ENCODE measurements at places on chromosomes 2 and 18. TPM values are rescaled to one million over a fixed set of nuclear protein-coding genes. Genes with fewer than 3 reads are reported as not detected.

Gene FER1L5
- total RNA-seq = not detected

Gene AQP12B
- not detected for total RNA-seq

Gene IL1RL2
- not detected for total RNA-seq

Gene CCDC148
- 2.5 TPM for total RNA-seq

Gene NCKAP1
- total RNA-seq = 82.8 TPM

Gene ATP6V1B1
- total RNA-seq = not detected

Gene STPG4
- total RNA-seq = not detected

Gene TBR1
- not detected for total RNA-seq

Gene GBX2
- not detected for total RNA-seq

Gene ANKRD44
- total RNA-seq = 48.9 TPM

Gene HNRNPLL
- total RNA-seq = 56.3 TPM

Gene ALPG
- total RNA-seq = not detected

Gene RTP5
- not detected for total RNA-seq

Gene ZC3H6
- total RNA-seq = 19.9 TPM

Gene VAMP8
- total RNA-seq = 24.0 TPM

Gene EMILIN2
- 70.8 TPM for total RNA-seq

Gene ANXA4
- total RNA-seq = 61.8 TPM

Gene RGPD4
- total RNA-seq = not detected

Gene ABCB11
- total RNA-seq = 0.63 TPM

Data from tibial nerve (tissue), 4 donors.